ENCODE measurements at places on chromosomes 6 and 20.
A peak's percentile ranks its signal among the peaks of the same experiment; 100 is the strongest.

- DNase-seq, result no peak
Observed at GRCh38 chr6:144797881-144798589, 512.9 kb downstream of the UTRN start.

DNA sequence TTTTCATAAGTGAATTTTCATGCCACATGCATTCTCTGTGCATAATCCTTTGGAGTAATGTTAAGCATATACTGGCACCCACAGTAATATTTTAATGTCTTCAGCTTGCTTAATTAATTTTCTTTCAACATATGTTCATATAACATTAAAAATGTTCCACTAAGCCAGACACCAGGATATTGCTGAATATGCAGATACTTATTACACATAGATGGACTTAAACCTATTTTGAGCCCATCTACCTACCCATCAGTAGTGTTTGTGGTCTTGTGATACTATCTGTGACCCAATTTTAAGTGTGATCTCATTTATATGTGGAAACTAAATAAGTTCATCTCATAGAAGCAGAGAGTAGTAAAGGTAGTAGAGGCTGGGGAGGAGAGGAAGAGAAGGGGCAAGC lies 379.5 kb upstream of the JAG1 start:
- DNase-seq, result no peak

DNA sequence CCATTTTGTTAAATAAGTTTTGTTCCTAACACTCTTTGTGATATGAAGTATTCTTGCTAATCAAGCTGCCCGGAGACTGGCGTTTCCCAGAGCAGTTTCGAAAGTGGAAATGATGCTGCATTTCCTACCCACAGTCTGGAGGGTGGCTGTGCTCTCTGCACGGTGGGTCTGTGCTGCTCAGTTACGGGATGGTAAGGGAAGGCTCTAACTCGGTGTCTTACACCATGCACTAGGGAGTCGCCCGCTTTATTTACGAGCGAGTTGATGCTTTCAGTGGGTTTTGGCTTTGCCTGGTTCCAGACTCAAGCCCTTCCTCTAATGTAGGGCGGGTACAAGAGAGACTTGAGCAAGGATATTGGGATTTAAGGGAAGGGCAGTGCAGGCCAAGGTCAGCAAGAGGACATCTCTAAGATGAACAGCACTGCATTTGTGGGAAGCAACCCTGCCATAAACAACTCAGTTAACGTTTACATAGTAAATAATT lies 180.1 kb upstream of the AKAP12 start:
- DNase-seq, result no peak

- no peak for DNase-seq
Observed at GRCh38 chr20:60389882-60390281, 431.7 kb downstream of the CDH26 start.

DNA sequence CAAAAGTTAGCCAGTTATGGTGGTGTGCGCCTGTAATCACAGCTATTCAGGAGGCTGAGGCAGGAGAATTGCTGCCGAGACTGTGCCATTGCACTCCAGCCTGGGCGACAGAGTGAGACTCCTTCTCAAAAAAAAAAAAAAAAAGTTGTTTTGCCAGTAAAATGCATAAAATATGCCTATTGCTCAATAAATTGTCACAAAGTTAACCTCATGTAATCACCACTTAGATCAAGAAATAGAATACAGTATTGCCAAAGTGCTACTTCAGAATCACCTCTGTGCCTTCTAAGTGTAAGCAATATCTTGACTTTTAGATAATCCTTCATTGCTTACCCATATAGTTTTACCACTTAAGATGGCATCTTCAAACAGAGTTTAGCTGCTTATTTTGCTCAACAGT lies 80.7 kb downstream of the TRMT11 start:
- DNase-seq, result no peak

- DNase-seq, result no peak
Observed at GRCh38 chr6:46376562-46377061, 114.6 kb downstream of the RCAN2 start.

- peak; percentile 41 for DNase-seq
Observed at GRCh38 chr6:19301980-19302379, 535.2 kb upstream of the ID4 start.

DNA sequence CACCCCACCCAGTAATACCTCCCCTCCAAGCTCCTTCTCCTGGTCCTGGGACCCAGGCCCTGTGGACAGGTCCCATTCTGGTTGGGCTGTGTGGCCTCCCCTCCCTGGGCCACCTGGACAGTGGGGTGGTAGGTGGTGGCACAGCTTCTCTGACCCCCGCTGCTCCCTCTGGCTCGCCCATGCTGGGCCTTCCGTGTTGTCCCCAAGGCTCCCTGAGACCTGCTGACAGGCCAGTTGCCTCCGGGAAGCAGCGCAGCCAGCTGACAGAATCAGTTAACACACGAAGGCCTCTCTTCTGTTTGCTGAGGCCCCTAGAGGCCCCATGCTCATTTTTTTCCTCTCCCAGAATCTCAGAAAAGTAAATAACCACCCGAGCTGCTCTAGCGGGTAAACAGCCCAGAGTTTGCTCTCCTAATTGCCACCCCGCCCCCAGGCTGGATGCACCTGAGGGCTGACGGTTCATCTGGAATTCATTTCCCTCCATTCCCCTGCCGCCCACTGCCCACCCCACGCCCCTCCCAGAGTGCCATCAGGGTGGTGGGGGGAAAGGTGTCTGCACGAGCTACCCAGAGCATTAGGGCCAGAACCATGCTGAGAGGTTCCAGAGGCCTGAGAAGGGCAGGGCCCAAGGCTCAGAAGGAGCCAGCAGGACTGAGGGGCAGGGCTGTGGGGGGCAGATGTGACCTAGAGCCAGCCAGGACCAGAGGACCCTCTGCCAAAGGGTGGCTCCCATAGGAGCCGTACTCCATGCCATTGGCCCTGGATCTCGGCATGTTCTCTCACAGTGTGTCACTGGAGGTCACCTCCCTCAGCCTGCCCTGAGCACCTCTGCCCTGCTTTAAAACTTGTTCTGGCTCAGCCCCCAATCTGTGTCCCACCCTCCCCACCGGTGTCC lies 157.5 kb downstream of the GRM4 start:
- DNase-seq, result peak; percentile 91

DNA sequence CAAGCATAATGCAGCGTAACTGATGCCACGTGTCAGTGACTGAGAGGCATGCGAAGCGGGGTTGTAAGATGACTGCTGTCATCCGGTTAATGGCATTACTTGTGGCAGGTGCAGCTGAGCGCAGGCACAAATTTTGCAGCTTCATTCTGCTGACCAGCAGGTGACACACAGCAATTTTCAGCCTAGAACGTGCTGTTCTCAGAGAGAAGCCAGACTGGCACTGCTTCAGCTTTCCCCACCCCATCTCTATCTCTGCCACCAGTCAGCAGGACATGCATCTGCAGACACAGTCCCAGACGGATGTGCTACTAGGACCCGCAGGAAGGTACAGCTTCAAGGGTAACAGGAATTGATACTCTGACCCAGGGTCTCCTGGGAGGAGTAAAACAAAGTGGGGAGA lies 221.8 kb downstream of the KIF16B start:
- no peak for DNase-seq

GRCh38 chr6:147204060-147204785 lies at the start of gene STXBP5:
Gene STXBP5, plus strand, starts transcription at chr6:147204417. Its CDS starts 116 bp downstream, at chr6:147204533.
- peak; percentile 72 for DNase-seq

GRCh38 chr20:50248104-50248641 lies 57.5 kb downstream of the CEBPB start:
- DNase-seq, result no peak

DNA sequence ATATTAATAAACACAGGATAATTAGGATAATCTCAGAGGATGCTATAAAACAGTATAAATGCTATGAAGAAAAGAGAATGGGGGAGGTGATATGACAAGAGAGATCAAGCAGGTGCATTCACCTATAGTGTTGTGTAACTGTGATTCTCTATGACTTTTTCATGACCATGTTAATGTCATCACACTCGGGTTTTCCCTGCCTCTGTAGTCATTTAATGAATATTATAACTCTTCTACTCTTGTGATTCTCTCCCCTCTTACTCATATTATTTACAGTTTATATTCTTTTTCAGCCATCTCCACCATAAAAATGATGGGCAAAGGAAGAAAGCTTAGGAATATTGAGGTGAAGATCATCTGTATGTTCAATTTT lies 106.9 kb upstream of the SGK1 start:
- no peak for DNase-seq

DNA sequence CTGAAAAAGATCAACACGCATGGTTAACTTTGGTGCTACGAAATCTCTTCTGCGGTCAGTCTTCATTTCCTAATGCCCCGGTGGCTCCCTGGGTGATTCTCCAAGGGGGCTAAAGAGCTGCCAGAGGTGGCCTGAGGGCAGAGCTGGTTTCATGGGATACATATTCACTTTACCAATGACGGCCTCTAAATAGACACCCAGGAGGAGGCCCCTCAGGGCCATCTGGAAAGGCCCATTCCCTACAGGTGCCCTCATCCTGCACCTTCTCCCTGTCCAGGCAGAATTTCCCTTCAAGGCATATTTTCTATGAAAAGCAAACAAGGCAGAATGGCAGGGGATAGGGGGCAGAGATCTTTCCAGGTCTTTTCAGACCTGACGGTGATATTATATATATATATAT lies 12.5 kb downstream of the BNIP5 start:
- no peak for DNase-seq

- no peak for DNase-seq
Observed at GRCh38 chr6:109458774-109459531, 3.4 kb upstream of the MICAL1 start.

- DNase-seq, result no peak
Observed at GRCh38 chr6:45278367-45278766, 49.8 kb upstream of the RUNX2 start.

DNA sequence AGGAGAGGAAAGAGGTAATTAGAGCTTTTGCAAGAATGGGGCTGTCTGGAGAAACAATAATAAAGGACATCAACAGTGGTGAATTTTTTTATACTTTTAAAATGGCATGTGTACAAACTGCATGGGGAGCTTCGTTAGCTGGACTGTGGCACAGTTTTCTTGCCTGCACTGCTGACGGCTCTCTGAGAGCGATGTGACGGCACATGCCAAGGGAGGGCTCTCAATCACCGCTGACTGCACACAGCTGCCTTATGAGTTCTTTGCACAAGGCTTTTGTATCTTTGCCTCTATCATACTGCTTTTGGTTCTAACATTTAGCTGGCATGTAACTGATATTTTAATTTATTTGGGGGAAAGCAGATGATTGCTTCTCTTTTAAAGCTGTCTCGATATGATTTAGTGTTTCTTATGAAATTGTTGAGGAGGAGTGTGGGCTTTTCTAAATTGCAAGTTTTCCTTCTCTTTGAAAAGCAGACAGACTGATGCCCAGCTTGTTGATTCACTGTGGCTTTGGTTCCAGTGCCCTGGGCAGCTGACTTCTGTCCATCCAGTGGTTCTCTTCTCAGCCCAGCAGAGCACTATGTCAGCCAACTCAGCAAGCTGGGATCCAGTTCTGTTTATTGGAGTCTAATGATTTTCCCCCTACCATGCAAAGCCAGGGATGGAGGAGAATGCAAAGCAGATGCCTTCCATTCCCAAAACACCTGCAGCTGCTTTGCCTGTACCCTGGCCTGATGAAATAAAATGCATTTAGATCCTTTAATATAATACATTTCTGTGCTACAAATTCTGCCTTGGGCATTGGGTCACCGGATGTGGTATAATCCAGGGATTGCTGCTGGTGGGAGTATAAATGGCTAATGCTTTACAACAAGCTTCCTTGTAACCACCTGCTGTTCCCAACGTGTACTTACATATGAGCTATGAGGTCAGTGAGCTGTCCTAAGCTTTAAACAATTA lies 323.9 kb downstream of the ZFAND3 start:
- peak; percentile 57 for DNase-seq

- DNase-seq, result peak; percentile 93
Observed at GRCh38 chr20:44089987-44090674, 96.9 kb downstream of the JPH2 start.

DNA sequence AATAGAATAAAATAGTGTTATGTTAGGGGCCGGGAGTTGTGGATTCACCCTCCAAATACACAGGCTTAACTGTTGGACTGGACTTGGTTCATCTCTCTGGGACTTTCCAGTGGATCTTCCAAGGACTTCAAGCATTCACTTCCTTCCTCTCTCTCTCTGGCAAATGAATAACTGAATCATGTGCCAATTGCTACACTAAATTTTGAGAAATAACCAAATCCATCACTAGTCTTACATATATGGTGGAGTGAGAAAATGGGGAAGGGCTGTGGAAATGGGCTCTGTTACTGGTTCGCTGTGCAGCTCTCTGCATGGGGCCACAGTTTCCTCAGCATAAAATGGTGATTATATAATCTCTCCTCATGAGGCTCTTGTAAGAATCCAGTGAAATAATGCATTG lies 6.8 kb upstream of the KIAA1755 start:
- DNase-seq, result no peak

GRCh38 chr6:36127462-36128016 lies 2.8 kb upstream of the MAPK13 start:
- no peak for DNase-seq

DNA sequence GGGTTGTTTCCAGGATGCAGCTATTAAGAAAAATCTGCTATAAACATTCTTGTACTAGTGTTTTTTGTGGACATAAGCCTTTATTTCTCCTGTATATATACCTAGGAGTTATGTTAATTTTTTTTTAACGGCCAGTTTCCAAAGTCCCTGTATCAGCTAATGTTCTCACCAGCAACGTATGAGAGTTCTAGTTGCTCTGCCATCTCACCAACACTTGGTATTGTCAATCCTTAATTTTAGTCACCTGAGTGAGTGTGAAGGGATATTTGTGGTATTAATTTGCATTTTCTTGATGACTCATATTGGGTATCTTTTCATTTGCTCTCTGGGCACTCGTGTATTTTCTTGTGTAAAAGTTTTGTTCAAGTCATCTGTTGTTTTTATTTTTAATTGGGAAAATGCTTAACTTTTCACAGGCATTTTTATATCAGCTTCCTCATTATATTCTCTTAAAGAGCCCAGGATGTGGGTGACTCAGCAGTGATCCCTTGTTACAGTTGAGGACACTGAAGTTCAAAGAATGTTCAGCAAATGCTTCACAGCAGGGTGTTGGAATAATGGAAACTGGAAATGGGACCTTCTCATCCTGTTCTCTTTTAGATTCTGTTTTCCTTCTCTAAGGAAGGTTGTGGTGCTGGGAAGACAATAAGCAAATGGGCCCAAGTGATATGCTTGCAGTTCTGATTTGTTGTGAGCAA lies 211.7 kb upstream of the PRND start:
- DNase-seq, result no peak

DNA sequence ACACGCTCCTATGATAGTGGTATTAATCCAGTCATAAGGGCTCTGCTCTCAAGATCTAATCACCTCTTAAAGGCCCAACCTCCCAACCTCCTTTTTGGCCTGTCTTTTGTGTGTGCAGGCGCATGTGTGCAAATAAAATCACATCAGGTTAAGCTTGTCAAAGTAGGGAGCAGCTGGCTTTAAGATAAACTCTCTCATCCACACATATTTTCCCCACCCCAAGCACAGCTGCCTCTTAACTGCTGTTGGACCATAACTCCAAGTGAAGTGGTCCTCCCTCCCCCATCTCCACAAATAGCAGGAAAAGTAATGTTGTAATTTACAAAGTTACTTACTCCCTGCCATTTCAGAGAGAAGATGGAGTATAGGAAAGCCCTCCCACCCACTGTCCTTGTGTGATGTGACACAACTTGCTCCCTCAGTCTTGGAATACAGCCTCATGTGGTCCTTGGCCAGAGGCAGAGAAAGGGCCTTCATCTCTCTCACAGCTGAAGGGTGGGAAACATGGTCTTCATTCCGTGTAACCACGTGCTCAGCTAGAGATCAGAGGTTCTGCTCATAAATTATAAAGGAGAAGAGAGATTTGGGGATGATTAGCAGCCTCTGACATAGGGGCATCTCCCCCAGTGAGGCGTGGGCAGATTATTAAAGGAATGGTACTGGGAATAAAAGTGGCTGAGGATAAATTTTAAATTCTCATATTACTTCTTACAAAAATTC lies 74.8 kb upstream of the TPD52L1 start:
- DNase-seq, result peak; percentile 51

- no peak for DNase-seq
Observed at GRCh38 chr6:43035495-43036194, 14.2 kb downstream of the RRP36 start.

All from SJCRH30 (cell line).